ENCODE measurements at places on chromosomes 12 and 14.

- peak; percentile 90 for DNase-seq
These were observed 9.2 kb upstream of the PAPLN start for GRCh38 chr14:73227812-73228781.

DNA sequence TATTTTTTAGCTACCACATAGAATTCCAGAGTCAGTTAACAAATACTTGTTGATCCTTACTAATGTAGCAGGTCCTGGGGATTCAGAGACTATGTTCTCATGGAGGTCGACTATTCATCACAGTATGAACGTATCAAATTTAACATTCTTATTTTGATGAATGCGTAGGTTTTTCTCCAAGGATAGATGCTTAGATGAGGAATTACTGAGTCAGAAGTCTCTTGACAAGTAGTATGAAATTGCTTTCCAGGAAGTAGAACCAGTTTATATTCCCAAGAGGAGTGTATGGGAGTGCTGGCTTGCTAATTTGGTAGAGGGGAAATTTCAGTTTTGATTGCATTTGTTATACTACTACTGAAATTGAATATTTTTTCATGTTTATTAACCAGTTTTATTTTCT is 42.8 kb upstream of the CRADD start:
- DNase-seq, result peak; percentile 95

GRCh38 chr14:102264775-102265174 is 40.2 kb downstream of the MOK start:
- no peak for DNase-seq

DNA sequence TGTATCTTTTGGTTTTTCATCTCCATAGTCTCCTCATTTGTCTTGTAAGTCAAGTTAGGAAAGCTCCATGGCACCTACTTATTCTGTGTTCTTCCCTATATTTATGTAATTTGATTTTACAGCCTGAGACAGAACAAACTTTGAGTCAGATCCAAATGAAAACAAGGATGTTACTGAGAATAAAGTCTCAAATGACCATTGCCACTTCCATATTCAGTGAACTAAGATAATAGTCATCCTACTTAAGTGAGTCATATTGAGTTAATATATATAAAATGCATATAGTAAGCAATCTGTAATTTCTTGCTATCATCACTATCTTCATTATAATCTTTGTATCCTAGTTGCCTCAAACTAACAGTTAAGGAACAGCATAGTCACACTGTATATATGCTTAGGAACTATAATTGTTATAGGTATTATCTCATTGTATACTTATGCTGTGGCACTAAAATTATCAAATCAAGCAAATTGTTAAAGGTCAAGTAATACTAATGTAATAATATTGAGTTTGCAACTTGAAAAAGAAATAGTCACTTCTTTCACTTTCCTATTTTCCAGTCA is 30.8 kb downstream of the TMTC3 start:
- DNase-seq, result no peak

- no peak for DNase-seq
These were observed 38.2 kb downstream of the IFT43 start for GRCh38 chr14:76023757-76024156.

- DNase-seq, result no peak
These were observed 115.4 kb downstream of the TMEM117 start for GRCh38 chr12:43951286-43951685.

DNA sequence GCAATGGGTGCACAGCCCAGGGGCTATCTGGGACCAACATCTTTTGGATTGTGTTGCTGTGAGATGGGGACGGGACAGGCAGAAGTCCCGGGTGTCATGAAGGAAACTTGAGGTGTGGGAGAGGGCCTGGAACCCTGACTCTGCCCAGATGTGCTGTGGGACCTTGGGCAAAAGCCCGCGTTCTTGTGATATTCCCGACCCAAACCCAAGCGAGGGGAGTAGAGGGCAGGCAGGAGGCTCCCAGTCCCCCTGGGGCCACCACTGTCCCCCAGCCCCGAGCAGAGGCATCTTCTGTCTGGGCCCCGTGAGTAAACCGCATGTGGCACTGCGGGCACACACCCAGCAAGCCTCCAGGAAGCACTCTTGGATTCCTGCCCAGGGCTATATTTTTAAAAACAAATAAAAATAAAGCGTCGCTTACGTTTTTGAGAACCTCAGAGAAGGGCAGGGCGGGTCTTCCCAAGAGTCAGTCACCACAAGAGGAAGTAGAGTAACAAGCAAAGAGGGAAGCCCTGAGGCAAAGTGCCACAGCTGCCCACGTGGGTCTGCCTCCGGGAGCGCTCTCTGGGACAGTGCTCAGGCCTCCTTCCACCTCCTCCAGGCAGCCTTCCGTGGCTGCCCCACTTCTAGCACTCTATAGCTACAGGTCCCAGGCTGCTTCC is 39.5 kb downstream of the BEGAIN start:
- peak; percentile 97 for DNase-seq

- peak; percentile 72 for DNase-seq
These were observed 208.3 kb downstream of the LRIG3 start for GRCh38 chr12:58711974-58712373.

DNA sequence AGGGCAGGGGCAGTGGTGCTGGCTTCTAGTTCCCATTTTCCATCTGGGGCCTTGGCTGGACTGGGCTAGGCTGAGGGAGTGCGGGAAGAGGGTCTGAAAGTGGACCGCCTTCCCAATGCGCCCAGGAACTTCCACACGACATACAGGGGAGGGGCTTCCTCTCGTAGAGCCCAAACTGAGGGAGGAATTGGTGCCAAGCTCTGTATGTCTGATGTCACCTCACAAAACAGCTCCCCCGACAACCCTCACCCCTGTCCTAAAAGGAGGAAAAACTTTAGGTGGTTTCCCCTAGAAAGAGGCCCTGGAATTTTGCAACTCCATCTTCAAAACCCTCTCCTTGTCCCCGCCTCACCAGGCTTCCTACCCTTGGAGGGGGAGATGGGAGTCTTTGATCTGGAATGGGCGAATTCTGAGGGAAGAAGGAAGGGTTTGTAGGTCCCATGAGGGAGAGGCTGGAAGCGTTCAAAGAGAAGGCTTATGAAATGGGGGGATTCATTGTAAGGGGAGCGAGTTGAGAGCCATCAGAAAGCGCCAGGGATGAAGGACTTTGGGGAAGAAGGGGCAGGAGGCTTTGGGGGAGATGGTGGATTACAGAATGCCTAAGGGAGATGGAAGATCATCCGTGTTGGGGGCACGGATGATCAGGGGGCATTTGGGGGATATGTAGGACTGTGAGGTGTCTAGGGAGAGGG is 844 bp downstream of the GLTP start:
- peak; percentile 85 for DNase-seq

DNA sequence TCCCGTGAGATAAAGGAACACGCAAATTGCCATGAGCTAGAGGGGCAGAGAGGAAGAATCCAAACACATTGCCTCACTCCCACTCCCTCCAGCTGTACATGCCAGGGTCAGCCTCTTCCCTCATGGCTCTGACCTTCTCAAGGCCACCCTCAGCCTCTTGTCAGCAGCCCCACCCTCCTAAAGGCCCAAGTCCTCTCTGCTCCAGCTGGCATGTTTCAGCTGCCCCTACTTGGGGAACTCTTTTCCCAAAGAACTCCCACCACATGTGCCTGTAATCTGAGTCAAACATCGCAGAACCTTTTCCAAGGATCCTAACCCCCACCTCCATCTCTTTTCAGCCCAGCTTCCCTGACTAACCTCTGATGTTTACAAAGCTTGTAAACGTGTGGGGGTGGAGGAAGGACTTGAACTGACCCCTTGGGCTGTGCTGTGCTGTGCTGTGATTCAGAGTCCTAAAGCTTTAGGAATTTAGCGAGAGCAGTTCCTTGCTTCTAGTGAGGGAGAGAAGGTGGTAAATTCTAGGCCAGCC is 7.3 kb upstream of the CACNB3 start:
- DNase-seq, result peak; percentile 95

DNA sequence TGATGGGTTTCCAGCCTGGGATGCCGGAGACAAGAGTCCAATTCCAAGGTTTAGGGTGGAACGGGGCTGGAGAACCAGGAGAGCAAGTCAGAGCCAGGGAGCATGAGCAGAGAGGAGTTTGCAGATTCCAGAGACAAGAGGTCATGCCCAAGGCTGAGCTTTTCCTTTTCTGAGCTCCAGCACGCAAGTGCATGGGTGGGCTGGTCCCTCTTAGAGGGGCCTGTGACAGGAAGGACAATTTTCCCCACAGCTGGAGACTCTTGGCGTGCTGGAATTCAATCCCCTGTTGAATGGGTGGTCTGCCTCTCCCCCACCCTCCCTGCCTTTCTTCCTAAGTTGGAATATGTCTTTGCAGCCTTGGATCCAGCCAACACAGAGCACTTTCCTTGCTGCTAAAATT is 431.9 kb downstream of the BCL11B start:
- no peak for DNase-seq

GRCh38 chr12:29164477-29165393 is 15.7 kb downstream of the FAR2 start:
- peak; percentile 93 for DNase-seq

DNA sequence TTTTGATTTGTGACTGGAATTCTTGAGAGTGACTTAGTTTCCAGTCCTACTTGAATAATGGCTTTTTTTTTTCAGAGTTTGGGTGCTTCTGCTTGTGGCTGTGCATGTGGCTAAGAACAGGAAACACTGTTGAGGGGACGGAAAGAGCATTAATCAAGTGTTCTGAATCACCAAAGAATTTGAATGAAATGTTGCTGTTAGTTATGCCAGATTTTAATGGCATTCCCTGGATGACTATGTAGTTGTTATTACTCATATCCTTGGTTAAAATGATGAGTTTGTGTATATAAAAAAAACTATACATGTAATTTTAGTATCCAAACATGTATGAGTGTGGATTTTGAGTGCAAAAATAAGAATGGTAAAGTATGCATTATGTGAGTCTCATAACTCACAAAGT is 347.9 kb downstream of the BCAT1 start:
- DNase-seq, result peak; percentile 80

DNA sequence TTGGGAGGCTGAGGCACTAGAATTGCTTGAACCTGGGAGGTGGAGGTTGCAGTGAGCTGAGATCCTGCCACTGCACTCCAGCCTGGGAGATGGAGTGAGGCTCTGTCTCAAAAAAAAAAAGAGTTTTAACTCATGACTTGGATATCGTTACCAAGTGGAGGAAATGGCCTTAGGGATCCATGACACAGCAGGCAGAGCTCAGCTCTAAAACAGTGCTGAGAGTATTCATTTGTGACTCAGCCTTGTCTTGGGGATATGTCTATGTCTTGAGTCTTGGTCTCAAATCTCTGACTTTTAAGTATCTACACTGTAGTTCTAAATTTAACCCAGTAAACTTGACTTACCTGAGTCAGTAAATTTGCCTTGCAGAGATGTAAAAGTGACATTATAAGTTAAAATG is 8.8 kb upstream of the PEX5 start:
- DNase-seq, result no peak

DNA sequence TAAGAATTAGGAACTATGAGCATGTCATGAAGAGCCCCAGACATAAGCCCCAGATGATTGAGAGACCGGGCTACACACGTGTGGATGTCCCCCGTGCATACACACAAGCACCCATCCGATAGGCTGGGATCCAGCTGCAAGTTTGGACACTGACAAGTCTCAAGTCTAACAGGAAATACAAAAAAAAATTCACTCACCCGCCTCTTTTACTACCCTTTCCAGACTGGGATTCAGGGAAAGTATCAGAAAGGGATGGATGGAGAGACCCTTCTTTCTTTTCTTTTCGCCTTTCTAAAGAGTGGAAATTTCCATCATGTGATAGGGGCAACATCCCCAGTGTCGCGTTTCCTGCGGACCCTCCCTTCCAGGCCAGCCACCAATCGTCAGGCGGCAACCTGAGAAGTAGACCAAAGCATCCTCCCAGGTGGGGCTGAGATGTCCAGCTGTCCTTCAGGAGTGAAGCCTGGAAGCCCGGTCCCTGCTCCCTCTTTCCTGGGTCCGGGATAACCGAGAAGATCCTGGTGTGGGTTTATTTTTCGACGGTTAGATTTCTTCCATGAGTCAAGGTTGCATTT is 6.4 kb upstream of the SLC38A4 start:
- DNase-seq, result peak; percentile 56

DNA sequence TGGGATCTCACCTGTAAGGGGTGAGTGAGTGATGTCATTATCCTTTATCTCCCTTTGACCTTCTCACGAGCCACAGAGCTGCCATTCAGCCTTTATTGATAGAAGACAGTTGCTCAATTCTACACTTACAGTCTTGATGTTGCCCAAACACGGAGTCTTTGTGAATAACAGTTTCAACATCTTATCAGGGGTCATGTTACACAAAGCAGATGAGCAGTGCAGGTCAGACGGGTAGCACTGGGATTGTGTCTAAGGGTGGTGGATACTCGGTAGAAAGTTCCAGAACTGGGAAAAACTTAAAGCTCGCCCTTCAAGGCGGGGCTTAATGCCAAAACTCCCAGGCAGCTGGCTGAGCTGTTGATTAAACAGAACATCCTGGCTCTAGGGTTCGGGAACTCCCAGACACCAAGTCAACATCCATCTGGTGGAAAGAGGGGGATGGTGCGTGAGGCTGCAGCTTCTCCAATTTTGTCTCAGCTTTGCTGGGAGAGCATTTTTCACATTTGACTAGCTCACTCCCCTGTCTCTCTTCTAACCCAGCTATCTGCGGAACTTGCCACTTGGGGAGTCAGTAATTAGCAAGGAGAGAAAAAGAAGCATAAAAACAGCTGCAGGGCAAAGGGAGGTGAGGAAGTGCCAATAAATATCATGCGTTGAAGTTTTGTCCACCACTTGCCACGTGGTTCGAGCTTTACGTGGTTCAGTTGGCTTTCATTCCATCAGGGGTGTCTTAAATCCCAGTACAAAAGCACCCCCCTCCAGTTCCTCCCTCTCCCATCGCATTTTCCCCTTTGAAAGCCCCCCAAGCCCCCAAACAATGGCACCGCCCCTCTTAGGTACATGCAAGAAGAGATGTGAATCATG is 31.0 kb downstream of the FOXN4 start:
- peak; percentile 73 for DNase-seq

- DNase-seq, result no peak
These were observed 88.7 kb downstream of the LLPH start for GRCh38 chr12:66041651-66042363.

DNA sequence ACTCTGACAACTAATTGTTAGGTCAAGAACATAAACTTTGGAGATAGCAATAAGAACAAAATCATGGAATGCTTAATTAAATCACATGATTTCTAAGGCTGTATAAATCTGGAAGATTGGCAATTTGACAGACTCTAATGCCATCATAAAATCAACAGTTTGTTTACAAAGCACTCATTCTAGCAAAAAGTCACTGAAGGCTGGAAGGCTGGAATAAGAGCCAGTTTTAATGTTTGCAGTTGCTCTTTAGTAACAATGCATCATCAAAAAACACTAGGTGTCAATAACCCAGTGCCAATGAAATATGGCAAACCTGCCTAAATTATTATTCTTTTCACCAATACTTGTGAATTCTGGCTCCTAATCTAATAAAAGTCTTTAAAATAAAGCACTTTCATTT is 65.0 kb downstream of the NUMB start:
- peak; percentile 53 for DNase-seq

- DNase-seq, result no peak
These were observed 15.0 kb upstream of the EMP1 start for GRCh38 chr12:13181375-13182070.

GRCh38 chr14:31942166-31942841 is 134.8 kb upstream of the ARHGAP5 start:
- peak; percentile 58 for DNase-seq

DNA sequence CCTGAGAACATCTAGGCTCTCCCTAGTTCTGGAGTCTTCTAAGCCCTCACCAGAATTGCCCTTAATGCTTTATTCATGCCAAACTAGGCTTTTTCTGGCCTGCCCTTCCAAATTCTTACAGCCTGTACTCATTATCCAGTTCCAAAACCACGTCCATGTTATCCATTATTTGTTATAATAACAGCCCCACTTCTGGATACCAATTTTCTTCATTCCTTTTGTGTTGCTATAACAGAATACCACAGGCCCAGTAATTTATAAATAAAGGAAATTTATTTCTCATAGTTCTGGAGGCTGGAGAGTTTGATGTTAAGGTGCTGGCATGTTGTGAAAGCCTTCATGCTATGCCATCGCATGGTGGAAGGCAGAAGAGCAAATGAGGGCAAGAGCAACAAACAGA is 68.0 kb upstream of the AMIGO2 start:
- DNase-seq, result no peak
